ENCODE measurements at places on chromosomes 16 and 17.

GRCh38 chr17:46832945-46833839, 14.7 kb upstream of the WNT3 start:
- peak; percentile 25 for DNase-seq

GRCh38 chr17:60750640-60751039, 73.0 kb downstream of the BCAS3 start:
- no peak for DNase-seq

GRCh38 chr17:50406578-50406977, 9.3 kb upstream of the LRRC59 start:
- no peak for DNase-seq

- DNase-seq, result no peak
These were observed 10.1 kb upstream of the ACSM2A start for GRCh38 chr16:20441191-20441590.

GRCh38 chr17:5600041-5600440, 15.7 kb upstream of the NLRP1 start:
- DNase-seq, result no peak

DNA sequence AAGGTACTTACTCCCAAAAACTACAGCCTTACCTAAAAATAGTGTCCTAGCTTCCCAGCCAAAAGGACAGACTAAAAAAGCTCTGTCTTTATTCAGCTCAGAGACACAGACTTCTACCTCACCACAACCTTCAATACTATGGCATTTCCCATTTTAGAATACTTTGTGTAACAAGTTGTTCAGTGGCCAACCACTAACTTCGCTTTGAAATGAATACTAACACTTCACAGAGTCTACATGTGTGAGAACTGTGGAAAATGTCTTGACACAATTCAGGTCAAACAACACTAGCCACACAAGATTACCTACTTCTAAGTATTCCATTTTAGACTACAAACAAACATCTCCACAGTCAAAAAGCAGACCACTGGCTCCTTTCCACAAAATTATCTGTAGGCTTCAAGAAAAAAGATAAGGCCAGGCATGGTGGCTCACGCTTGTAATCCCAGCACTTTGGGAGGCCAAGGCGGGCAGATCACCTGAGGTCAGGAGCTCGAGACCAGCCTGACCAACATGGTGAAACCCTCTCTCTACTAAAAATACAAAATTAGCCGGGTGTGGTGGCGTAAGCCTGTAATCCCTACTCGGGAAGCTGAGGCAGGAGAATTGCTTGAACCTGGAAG, 3.2 kb downstream of the HELZ start:
- DNase-seq, result no peak

DNA sequence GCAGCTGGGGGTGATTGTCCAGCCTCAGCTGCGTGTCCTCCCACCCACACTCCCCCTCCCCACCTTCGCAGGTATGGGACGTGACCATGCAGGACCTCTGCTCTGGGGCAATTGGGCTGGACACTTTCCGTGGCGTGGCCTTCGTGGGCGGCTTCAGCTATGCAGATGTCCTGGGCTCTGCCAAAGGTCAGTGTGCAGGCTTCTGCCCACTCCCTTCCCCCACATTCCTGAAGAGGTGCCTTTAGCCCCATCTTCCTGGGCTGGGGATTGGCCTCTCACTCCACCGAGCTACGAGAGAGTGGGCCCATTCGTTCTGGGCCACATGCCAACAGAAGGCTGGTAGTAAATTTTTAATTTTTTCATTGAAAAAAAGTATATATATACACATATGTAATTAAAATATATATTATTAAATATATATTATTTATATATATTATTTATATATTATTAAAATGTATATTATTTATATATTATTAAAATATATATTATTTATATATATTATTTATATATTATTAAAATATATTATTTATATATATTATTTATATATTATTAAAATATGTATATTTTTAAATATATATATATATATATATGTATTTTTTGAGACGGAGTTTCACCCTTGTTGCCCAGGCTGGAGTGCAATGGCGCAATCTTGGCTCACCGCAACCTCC, 18.5 kb downstream of the PFAS start:
- DNase-seq, result no peak

Data from heart right ventricle (tissue), 16 donors.